Fibroblast of skin of right biceps (primary cell): ENCODE measurements at places on chromosomes 6 and 20.

GRCh38 chr6:112941613-112942012, 594.5 kb downstream of the RFPL4B start:
- DNase-seq = no peak

DNA sequence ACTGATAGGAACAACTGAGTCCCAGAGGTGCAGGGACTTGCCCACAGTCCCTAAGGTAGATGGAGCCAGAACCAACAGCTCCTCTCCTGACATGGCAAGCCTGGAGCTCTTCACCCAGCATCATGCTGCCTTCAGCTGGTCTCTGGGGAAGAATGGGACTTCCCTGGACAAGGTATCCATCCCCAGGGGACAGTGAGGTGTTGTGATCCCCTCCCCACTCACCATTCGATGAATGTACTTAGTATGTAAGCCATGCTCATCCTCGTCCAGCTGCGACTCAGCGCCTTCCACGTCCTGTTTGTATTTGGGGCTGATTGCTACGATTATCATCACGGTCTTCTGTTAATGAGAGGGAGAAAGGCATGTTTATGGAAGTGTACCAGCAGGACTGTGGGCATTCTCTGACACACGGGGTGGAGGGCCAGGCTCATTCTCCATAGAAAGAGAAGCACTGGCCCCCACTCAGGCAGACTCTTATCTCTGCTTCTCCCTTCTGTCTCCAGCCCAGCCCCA, 39.4 kb downstream of the TRAF3IP2 start:
- peak; percentile 46 for DNase-seq

GRCh38 chr20:22763257-22763906, 179.0 kb upstream of the FOXA2 start:
- DNase-seq = peak; percentile 60

DNA sequence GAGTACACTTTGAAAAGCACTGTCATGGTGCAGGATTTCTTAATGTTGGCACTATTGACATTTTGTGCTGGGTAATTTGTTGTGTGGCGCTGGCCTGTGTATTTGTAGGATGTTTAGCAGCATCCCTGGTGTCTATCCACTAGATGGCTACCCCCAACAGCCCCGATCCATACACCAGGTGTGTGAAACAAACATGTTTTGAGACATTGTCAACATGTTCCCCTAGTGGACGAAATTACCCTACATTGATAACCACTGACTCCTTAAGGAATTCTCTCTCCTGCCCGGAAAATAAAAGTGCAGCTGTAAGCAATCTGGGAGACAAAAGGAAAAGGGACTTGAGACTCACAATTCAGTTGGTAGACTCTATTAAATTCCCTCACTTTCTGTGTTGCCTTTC, 52.6 kb upstream of the TMEM200A start:
- no peak for DNase-seq
